Thymus (tissue), 14 donors: ENCODE measurements at places on chromosomes 2 and 18. TPM values are rescaled to one million over a fixed set of nuclear protein-coding genes. Genes with fewer than 3 reads are reported as not detected.

GRCh38 chr18:37055137-37055802 lies 226.3 kb downstream of the KIAA1328 start:
- no peak overlapping the region for H3K4me3 ChIP-seq
- no peaks in the 10 kb centered on the region for H3K36me3 ChIP-seq
- no peak for DNase-seq
- no peak overlapping the region for H3K27ac ChIP-seq
- H3K4me1 ChIP-seq: no peaks in the 10 kb centered on the region

GRCh38 chr2:28338831-28339321 lies 53.8 kb upstream of the FOSL2 start:
- H3K27ac ChIP-seq: no peak overlapping the region
- no peaks in the 10 kb centered on the region for H3K27me3 ChIP-seq
- DNase-seq: no peak
- H3K4me3 ChIP-seq: no peak overlapping the region
- H3K4me1 ChIP-seq: no peaks in the 10 kb centered on the region

DNA sequence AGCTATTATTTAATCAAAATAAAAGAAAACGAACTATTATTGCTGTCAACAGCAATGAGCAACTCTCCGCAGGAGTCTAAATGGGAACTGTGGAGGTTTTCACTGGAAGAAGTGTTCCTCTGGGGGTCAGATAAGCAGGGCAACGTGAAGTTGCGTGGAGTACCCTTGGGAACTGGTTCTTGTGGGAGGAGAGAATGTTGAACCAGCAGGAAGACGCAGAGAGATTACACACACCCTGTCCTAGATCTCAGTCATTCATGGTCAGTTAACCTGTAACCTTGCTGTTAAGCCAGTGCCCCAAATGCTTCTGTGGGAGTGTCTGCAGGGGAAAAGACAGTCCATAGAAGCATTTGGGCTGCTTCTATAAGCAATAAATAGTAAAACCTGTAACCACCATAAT lies 20.4 kb upstream of the CABLES1 start:
- DNase-seq: no peak
- H3K27ac ChIP-seq: no peak overlapping the region
- H3K4me3 ChIP-seq: no peak overlapping the region
- H3K4me1 ChIP-seq: no peaks in the 10 kb centered on the region
- H3K27me3 ChIP-seq: no peaks in the 10 kb centered on the region

GRCh38 chr2:239251971-239252370 lies 148.8 kb downstream of the HDAC4 start:
- no peak for DNase-seq
- H3K4me1 ChIP-seq: peaks cover 73% of the 10 kb centered on the region
- H3K27me3 ChIP-seq: no peaks in the 10 kb centered on the region
- peaks cover 20% of the 10 kb centered on the region for H3K36me3 ChIP-seq

DNA sequence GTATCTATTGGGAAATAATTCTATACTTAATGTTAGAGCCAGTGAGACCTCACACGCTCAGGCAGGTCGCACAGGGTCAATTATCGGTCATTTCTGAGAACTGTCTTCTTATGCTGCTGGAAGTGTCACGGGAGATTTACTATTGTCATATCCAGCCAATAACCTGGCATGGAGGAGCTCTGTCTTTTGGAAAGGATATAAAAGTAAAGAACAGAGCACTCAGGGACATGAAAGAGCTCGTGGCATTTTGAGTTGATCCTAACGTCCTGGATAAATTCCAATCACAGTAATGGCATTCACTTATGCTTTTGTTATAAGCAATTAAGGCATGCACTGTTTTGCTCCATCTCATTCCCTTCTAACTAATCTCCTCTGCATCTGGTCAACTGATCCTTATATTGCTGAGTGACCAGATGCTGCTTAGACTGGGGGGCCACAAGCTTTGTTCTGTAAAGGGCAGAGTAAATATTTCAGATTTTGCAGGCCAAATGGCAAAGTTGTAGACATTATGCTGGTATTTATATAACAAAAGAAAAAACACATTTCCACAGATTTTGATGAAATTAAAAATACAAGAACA lies 453.5 kb upstream of the SMIM21 start:
- H3K27ac ChIP-seq: no peak overlapping the region
- no peaks in the 10 kb centered on the region for H3K36me3 ChIP-seq
- H3K4me3 ChIP-seq: no peak overlapping the region
- H3K4me1 ChIP-seq: no peaks in the 10 kb centered on the region

DNA sequence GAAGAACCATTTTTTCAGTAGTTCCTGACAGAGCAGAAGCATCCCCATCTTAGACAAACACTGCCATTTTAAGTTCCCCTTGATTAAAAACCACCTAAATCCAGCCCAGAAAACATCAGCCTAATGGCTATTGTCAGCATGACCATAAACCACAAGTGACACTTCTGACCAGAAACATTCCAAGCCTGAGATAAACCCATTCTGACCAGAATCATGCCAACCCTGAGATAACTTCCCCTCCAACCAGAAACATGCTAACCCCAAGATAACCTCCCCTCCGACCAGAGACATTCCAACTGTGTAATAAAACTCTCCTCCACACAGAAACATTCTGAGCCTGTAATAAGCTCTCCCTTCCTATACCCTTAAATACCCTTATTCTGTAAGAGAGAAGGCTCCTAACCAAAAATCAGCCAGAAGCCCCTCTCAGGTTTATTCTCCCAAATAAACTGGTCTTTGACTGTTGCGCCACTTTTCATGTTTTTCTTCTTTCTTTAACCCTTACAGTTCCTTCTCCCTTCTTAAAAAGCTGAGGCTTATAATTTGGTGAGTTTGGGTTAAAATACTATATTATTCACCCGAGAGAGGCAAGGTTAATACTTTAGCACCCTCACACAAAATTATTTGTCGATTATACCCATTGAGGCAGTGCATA lies 149.7 kb downstream of the HNMT start:
- no peak overlapping the region for H3K4me3 ChIP-seq

GRCh38 chr2:236376566-236377244 lies 112.5 kb upstream of the ASB18 start:
- H3K4me1 ChIP-seq: no peaks in the 10 kb centered on the region
- no peak overlapping the region for H3K4me3 ChIP-seq
- no peaks in the 10 kb centered on the region for H3K36me3 ChIP-seq

DNA sequence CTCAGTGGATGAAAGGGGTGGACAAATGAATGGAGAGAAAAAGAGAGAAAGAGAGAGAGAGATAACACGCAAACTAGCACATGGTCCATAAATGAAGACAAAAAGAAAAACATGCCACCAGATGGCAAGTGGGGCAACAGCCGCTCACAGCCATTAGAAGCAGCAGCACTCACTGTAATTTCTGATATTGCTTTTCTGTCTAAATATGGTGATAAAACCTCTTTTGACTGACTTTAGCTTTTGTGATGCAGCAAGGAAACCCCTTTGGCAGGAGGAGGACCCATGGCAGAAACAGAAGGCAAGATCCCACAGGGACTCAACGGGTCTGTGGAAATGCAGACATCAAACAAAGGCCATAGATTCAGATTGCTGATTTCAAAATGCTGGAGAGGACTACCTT lies 88.0 kb upstream of the CDH20 start:
- no peaks in the 10 kb centered on the region for H3K36me3 ChIP-seq
- no peak overlapping the region for H3K27ac ChIP-seq
- H3K4me1 ChIP-seq: no peaks in the 10 kb centered on the region
- H3K4me3 ChIP-seq: no peak overlapping the region
- DNase-seq: no peak

- DNase-seq: no peak
- H3K27me3 ChIP-seq: no peaks in the 10 kb centered on the region
- H3K4me3 ChIP-seq: no peak overlapping the region
- no peaks in the 10 kb centered on the region for H3K36me3 ChIP-seq
- no peaks in the 10 kb centered on the region for H3K4me1 ChIP-seq
These were observed 322.5 kb downstream of the LPIN1 start for GRCh38 chr2:12068796-12069538.

DNA sequence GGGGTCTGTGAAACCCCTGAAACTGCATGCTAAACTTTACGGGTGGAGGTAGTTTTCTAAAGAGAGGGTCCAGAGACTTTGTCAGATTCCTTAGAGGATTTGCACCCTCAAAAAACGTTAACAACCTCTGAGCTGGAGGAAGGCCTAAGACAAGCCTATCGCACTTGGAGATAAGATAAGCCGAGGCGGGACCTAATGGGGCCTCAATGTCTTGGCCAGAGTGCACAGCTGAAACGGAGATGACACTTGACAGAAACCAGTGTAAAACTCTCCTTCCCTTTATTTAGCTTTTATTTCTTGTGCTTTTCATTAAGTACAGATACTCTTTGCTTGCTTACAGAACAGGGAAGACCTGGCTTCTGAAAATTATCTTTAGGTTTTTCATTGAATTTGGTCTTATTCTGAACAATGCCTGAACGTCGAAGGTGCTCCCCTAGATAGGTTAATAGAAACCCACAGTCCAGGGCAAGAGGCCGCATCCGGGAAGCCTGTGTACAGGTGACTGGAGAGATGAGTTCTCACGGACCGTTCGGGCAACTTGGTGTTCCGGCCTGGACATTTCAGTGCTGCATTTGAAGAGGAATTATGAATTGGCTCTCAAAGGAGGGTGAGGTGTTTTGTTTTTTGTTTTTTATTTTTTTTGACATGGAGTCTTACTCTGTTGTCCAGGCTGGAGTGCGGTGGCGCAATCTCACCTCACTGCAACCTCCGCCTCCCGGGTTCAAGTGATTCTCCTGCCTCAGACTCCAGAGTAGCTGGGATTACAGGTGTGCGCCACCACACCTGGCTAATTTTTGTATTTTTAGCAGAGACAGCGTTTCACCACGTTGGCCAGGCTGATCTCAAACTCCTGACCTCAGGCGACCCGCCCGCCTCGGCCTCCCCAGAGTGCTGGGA lies 49.7 kb downstream of the SH3BP4 start:
- H3K4me1 ChIP-seq: no peaks in the 10 kb centered on the region
- no peaks in the 10 kb centered on the region for H3K27me3 ChIP-seq
- no peak overlapping the region for H3K27ac ChIP-seq
- no peak for DNase-seq
- no peak overlapping the region for H3K4me3 ChIP-seq

GRCh38 chr2:71715241-71715750 lies 261.9 kb downstream of the DYSF start:
- no peaks in the 10 kb centered on the region for H3K36me3 ChIP-seq
- no peaks in the 10 kb centered on the region for H3K27me3 ChIP-seq
- H3K27ac ChIP-seq: no peak overlapping the region
- H3K4me1 ChIP-seq: no peaks in the 10 kb centered on the region
- H3K4me3 ChIP-seq: no peak overlapping the region

GRCh38 chr2:128249555-128249954 lies 69.1 kb downstream of the HS6ST1 start:
- no peaks in the 10 kb centered on the region for H3K4me1 ChIP-seq
- H3K27me3 ChIP-seq: no peaks in the 10 kb centered on the region
- H3K36me3 ChIP-seq: no peaks in the 10 kb centered on the region
- DNase-seq: no peak
- H3K4me3 ChIP-seq: no peak overlapping the region
- no peak overlapping the region for H3K27ac ChIP-seq

GRCh38 chr2:240636563-240637115 lies 11.4 kb downstream of the GPR35 start:
- DNase-seq: no peak
- H3K4me1 ChIP-seq: no peaks in the 10 kb centered on the region
- H3K27ac ChIP-seq: no peak overlapping the region
- H3K27me3 ChIP-seq: no peaks in the 10 kb centered on the region
- H3K36me3 ChIP-seq: no peaks in the 10 kb centered on the region

- no peak overlapping the region for H3K27ac ChIP-seq
- H3K27me3 ChIP-seq: no peaks in the 10 kb centered on the region
- no peak overlapping the region for H3K4me3 ChIP-seq
- peaks cover 23% of the 10 kb centered on the region for H3K36me3 ChIP-seq
- DNase-seq: no peak
- H3K4me1 ChIP-seq: no peaks in the 10 kb centered on the region
These were observed 24.6 kb upstream of the RNU4ATAC start for GRCh38 chr2:121505986-121506586.

GRCh38 chr2:202680512-202680911 lies 45.7 kb downstream of the FAM117B start:
- no peaks in the 10 kb centered on the region for H3K4me1 ChIP-seq
- no peak overlapping the region for H3K4me3 ChIP-seq
- H3K27me3 ChIP-seq: no peaks in the 10 kb centered on the region
- H3K36me3 ChIP-seq: no peaks in the 10 kb centered on the region
- DNase-seq: no peak

DNA sequence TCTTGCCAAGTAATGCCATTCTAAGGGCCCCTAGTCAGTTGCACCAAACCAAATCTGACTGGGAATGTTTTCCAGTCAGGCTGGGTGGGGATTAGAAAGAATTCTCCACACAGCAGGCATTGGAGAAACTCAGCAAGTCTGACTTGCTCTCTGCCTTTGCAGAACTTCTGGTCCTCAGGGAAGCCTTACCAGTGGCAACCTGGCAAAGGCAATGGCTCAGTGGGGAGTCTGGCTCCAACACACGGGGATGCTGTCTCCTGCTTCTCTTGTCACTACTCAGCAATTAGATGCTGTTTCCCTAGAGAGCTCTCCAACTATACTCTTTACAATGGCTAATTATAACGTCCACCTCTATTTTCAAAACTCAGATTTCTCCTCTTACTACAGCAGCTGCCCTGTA lies 810.7 kb downstream of the LRRTM4 start:
- no peak overlapping the region for H3K27ac ChIP-seq
- no peak overlapping the region for H3K4me3 ChIP-seq
- no peaks in the 10 kb centered on the region for H3K4me1 ChIP-seq
- H3K36me3 ChIP-seq: no peaks in the 10 kb centered on the region

GRCh38 chr2:118833716-118834439 lies 13.6 kb downstream of the EN1 start:
- H3K4me1 ChIP-seq: no peaks in the 10 kb centered on the region
- H3K27me3 ChIP-seq: peaks cover 90% of the 10 kb centered on the region
- no peaks in the 10 kb centered on the region for H3K36me3 ChIP-seq
- no peak for DNase-seq
- H3K27ac ChIP-seq: no peak overlapping the region

DNA sequence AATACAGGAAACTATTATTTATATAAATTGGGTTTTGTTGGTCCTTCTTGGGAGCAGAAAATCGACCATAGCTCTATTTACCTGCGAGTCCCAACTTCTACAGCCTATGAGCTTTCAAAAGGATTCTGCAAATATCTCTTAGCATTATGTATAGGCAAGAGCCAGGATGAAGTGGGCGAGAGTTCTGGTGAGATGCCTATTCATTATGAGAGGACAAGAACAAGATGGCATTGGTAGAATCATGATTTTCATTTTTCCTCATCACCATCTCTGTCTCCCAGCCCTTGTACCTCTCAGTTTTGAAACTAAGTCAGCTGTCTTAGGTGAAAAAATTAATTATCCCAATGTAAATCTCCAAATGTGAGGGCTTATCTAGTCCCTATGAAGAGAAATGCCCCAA lies 25.0 kb downstream of the WIPF1 start:
- no peaks in the 10 kb centered on the region for H3K4me1 ChIP-seq
- no peak for DNase-seq
- H3K36me3 ChIP-seq: peaks cover 55% of the 10 kb centered on the region
- no peak overlapping the region for H3K4me3 ChIP-seq
- H3K27me3 ChIP-seq: no peaks in the 10 kb centered on the region

Gene CHN1
- total RNA-seq: 3.1 TPM

Gene SPP2
- 0.05 TPM for total RNA-seq

Gene GALNT14
- 1.3 TPM for total RNA-seq

Gene CYP27A1
- total RNA-seq: 21.9 TPM

Gene RSAD2
- total RNA-seq: 26.3 TPM

Gene EEF1B2
- 960 TPM for total RNA-seq

Gene MDH1B
- 1.2 TPM for total RNA-seq

Gene MTA3
- 77.4 TPM for total RNA-seq

Gene ACADL
- total RNA-seq: 0.99 TPM
